NCI-H510A (cell line): ENCODE measurements at places on chromosomes 6 and 20.

- no peak for DNase-seq
Measured at GRCh38 chr20:18734525-18735189, 78.9 kb upstream of the SCP2D1 start.

DNA sequence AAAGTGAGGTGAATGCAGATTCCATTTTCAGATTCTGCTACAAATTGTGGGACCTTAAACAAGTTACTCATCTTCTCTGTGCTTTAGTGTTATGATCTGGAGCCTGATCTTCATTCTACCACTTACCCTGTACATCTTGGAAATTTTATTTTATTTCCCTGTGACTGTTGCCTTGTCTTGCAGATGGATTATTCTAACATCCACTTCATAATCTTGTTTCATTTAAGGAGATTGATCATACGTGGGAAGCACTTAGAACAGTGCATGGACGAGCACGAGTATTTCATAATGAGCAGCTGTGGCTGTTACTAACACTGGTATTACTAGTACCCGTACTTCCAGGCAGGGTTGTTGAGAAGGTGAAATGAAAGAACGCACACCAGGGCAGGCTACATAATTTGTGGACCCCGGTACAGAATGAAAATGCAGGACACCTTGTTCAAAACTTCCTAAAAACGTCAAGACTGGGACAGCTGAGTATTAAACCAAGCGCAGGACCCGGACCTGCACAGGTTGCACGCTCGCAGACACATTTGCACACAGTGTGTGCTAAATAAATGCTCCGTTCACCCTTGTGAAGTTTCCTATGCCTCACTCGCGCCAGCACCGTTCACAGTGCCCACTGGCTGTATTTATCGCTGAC lies 535 bp upstream of the CCDC170 start:
- DNase-seq: no peak

DNA sequence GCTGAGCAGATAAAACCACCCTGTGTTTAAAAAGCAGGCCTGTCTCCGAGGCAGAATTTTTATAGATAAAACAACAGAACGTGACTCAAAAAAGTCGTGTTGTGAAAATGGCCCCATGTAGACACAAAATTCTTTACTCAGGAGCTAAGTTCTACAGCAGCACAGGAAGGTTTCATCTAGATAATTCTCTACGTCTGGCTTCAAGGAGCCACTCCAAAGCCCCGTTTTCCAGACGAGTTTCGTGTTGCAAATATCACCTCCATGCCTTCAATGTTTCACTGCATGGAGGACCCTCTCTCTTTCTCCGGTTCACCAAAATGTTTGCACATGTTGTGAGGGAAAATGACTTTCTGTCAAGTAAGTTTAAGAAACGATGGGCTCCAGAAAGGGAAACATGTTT lies 12.0 kb upstream of the BMP7 start:
- no peak for DNase-seq

GRCh38 chr6:6006428-6007365 lies at the start of gene NRN1:
TSS of gene NRN1 (minus strand) at chr6:6006925. CDS start at chr6:6006749, 176 bp downstream.
- DNase-seq: no peak

DNA sequence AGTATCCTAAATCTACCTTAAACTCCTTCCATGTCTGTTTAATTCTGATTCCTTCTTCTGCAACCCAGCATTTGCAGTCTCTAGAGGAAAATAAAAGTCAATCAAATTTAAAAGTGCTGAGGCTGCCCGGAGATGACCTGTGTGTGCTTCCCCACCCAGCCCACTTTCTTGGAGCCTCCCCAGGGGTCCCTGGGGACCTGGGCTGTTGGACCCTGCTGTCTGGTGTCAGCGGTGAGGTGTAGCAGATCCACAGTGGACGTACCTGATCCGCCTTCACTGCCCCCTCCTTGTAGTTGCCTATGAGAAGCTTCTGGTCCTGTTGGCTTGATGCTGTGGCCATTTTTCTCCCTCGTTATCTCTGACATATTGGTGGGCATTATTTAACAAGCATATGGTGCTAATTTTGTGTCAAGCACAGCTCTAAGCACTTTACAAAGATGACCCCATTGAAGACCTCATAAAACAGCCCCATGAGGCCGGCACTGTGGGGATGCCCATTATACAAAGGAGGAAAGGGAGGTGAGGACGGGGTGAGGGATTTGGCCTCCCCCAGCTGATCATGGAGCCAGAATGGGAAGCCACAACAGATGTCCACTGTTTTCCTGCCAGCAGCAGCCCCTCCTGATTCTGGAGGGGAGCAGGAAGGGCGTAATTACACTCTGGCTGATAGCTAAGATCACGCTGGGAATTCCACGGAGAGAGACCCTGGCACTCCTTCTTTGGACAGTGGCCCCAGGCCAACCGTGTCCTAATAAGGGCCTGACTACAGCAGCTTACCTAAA lies 628.2 kb downstream of the CDH26 start:
- DNase-seq: no peak

DNA sequence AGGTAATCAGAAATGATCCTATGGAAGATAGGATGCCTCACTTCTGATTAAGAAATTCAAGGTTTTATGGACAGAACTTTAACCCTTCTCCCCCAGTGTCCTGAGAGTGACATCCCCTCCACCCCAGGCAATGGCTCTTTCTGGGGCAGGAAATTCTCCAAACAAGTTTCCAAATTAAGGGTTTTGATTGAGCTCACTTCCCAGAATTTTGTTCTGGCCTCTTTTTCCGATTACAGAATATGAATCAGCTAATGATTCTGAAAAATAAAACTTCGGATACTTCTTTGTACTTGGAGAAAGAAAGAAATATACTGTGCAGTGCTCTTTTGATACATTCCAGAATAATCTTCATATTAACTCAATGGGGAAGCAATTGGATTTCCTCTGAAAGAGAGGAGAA lies 32.8 kb upstream of the TASP1 start:
- no peak for DNase-seq

DNA sequence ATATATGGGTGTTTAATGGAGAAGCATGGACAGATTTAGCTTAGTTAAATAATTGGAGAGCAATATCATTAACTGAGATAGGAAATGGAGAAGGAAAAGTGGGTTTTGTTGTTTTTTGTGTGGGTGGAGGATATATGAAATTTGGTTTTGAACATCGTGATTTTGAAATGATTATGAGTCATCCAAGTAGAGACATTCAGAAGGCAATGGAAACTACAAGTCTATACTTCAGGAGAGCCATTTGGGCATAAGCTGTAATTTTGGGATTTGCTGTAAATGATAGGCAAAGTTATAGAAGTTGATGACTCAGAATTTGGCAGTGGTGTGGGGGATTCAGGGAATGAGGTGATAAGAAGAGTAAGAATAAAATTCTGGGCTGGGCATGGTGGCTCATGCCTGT lies 27.4 kb upstream of the FAM135A start:
- DNase-seq: no peak

GRCh38 chr6:159826968-159827647 lies 27.0 kb downstream of the PNLDC1 start:
- peak; percentile 57 for DNase-seq

DNA sequence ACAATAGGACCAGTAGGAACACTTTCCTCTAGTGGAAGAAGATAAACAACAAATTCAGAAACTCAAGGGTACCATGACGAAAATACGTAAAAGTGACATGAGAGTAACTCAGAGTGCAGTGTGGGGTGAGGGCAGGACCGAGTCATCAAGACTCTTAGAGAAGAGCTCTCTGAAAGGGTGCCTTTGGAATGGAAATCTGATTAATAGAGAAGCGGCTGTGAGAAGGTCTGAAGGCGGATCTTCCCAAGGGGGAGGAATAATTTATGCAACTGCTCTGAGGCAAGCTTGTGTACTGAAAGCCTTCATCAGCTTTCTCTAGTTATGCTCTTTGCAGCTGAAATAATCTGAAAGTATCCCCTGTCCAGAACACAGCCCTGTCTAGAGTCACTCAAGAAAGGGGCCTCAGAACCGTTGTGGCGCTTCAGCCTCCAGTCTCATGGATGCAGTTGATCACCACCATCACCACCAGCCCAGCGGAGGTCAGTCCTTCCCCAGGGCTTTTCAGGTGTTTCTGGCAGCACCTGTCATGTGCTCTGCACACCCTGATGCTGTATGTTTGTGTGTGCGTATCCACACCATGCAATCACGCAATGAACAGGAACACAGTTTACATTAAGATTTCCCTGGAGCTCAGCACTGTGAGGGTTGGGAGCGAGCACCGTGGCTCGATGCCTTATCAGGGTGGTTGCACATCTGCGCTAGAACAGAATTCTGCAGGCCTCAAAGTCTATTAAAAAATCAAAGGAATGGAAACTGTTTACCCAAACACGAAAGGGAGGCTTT lies 396.5 kb downstream of the SMOC2 start:
- no peak for DNase-seq

DNA sequence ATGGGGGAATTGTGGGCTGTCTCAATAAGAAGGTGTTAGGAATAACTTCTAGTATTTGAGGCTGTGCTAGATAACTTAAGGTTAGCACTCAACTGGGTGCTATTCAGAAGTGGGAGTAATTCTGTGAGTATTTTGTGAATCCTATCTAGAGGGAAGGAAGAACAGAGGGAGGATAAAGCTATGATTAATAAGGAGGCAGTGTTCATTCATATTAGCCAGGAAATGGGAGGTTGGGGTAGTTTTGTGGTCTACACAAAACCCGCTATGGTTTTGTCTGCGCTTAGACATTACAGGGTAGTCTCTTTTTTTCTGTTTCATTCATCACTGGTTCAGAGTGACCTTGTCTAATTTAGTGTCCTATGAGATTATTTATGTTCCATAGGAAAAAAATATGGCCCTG lies 341.0 kb downstream of the ARHGAP18 start:
- DNase-seq: no peak

- no peak for DNase-seq
Measured at GRCh38 chr6:48151142-48151541, 40.1 kb upstream of the PTCHD4 start.

- DNase-seq: no peak
Measured at GRCh38 chr6:79201143-79201542, 33.3 kb downstream of the HMGN3 start.

DNA sequence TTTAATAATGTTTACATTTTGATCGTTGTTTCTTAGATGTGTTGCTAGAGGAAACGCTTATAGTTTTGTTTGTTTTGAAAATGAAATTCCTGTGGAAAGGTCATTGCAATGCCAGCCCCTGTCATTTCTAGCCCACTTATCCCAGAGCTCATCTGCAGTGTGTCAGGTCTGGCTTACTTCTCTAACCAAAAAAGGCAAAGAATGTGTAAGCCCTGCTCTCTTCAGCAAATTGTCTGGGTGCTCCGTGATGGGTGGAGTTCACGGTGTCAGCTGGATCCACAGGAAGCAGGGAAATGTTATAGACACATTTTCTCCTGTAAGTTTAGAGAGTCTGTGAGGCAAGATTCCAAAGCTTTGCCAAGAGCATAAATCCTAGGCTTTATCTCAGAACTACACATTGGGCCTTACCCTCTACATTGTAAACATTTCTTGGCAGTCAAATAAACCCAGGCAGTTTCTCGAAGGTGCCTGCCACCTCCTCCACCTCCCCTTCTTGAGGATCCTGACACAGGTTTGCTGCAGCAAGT lies 50.9 kb downstream of the RPRD1B start:
- DNase-seq: no peak

DNA sequence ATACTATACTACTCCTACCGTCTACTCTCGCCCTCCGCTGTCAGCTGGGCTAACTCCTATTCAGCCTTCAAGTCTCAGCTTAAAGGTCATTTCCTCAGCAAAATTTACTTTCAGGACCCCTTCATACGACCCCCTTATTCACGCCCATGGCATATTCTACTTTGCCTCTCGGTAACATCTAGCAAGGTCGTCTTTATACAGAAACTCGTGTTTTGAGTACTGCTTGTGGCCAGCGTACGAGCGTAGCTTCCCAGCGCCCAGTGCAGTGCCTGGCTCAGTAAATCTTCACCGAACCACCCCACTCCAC lies 546 bp downstream of the CRNKL1 start:
- no peak for DNase-seq

DNA sequence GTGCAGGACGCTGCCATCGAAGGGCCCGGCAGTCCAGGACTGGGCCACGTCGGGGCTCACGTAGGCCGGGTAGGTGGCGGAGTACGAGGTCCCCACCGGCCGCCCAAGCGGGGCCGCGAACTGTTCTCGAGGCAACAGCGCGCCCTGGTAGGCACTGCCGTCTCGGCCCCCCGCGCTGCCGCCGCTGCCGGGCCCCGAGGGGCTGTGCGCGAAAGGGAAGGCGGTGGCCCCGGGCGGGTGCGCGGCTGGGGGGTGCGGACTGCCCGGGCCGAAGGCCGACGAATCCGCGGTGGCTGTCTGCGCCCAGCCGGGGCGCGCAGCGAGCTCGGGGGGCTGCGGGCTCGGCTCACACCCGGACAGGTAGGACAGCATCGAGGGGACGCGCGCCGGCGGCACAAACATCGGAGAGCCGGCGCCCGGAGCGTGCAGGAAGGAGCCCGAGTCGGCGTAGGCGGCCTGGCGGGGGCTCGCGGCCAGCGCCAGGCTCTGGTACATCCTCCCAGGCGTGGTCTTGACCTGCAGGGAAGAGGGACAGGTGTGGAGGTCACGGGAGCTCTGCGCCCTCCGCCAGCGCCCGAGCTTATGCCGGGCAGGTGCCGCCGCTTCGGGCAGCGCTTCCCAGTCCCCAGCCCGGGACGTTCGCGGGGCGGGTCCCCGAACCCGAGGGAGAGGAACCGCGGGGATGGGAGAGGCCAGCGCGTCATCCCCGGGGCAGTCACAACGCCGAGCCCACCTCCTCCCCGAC lies 596 bp downstream of the GATA5 start:
- DNase-seq: no peak

DNA sequence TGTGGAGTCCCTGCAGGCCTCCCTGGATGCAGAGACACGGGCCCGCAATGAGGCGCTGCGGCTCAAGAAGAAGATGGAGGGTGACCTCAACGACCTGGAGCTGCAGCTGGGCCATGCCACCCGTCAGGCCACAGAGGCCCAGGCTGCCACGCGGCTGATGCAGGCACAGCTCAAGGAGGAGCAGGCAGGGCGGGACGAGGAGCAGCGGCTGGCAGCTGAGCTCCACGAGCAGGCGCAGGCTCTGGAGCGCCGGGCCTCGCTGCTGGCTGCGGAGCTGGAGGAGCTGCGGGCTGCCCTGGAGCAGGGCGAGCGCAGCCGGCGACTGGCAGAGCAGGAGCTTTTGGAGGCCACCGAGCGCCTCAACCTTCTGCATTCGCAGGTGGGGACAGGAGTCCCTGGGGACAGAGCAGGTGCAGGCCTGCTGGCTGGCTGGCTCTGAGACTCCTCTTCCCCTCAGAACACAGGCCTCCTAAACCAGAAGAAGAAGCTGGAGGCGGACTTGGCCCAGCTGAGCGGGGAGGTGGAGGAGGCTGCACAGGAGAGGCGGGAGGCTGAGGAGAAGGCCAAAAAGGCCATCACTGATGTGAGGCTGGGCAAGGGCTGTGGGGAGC lies 44.7 kb downstream of the MYH7B start:
- no peak for DNase-seq

DNA sequence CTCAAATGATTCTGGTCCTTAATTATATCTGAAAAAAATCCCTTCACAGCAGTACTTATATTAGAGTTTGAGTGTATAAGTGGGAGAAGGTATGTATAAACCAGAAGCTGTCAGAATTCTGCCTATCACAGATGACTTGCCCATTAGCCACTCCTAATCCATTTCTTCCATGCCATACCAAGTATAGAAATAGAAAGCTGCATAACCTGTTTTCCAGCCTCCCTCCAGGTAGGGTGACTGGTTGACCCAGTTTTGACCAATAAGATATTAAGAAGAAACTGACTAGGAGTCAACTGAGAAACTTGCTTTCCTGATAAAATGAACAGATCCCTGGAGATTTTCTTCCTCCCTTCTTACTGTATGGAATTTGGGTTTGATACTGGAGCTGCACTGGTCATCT lies 112.2 kb upstream of the GRIK2 start:
- DNase-seq: no peak

- no peak for DNase-seq
Measured at GRCh38 chr20:53678315-53678989, 84.8 kb upstream of the ZNF217 start.
